Fibroblast of the conjunctiva (primary cell): ENCODE measurements at places on chromosomes 4 and X.

- DNase-seq = no peak
These were observed 37.6 kb downstream of the RBM47 start for GRCh38 chr4:40592034-40592433.

GRCh38 chr4:119209077-119209476 lies 3.4 kb upstream of the USP53 start:
- peak; percentile 91 for DNase-seq

GRCh38 chrX:152861116-152861515 lies 30.3 kb downstream of the NSDHL start:
- DNase-seq = peak; percentile 12

DNA sequence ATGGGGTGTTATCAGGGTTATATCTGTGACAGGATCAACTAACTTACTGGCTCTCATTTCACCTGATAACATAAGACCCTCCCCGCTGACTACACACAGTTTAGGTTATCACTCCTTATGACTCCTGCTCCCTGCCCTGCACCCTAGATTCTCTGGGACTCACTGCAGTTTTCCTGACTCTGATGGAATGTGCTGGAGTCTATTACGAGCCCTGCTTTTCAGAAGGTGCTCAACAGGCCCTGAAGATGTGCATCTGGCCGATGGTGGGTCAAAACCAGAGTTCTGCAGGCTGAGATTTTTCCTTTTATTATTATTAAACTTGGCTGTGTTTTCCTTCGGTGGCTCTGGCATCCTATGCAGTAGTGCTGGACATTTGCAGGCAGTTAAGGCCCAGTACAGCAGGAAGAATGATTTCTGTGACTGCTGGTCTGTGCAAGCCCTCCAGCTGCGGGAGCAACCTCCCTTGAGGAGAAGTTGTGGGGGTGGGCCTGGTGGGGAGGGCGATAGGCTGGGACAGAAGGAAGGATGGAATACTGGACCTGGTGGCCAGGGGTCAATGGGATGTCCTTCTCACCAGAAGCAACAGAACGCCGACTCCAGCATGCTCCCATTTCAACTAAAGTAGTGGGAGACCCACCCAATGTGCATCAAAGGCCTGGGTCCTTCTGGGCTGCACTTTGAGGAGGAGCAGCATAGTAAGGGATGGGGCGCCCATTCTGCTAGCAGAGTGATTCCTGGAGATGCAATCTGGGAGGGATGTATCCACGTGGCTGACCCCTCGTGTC lies 11.0 kb downstream of the SOD3 start:
- no peak for DNase-seq

DNA sequence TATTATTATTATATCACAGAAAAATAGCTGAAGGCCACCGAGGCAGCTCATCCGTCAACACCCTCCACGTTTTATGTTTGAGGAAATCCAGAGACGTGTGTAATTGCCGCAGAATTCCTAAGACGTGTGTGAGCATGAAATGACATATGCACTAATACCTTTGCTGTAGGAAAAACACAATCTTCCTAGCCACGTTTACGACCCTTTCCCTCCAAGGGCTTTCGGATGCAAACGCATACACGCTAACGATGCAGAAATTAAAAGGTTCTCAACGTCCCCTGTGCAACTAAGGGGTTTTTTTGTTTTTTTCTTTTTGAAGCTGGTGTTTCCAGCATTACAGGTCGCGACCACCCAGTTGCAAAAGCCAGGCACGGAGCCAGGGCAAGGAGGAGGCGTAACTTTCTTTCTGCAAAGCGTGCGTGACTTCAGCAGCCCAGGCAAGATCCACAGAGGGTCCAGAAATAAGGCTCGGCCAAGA lies 33.8 kb downstream of the CRLF2 start:
- no peak for DNase-seq

DNA sequence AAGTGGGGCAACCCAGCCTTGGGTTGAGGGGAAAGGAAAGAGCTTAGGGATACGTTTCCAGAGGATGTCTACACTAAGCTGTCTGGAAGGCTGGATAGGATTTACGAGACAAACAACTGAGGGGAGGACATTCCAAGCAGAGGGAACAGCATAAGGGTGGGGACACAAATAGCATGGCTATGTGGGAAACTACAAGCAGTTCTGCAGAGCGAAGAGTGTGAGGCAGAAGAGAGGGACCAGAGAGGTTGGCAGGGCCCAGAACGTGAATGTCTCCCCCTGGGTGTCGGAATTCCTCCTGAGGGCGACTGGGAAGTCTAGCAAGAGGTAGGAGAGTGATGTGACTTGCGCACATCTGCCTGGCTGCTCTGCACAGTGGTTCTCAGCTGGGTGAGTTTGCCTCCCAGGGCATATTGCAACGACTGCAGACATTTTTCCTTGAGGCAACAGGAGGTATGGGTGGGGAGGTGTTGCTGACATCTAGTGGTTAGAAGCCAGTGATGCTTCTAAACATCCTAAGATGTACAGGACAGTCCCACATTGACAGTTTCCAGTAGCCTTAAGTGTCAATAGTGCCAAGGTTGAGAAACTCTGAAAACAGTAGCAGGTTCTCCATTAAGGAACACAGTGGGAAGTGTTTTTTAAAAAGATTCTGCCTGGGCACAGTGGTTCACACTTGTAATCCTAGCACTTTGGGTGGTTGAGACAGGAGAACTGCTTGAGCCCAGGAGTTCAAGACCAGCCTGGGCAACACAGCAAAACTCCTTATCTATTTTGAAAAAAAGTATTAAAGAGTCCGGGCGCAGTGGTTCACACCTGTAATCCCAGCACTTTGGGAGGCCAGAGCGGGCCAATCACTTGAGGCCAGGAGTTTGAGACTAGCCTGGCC lies 9.2 kb downstream of the NDUFA1 start:
- DNase-seq = peak; percentile 42

GRCh38 chr4:184387351-184387750 lies 87.0 kb downstream of the IRF2 start:
- no peak for DNase-seq

- DNase-seq = no peak
These were observed 65.3 kb downstream of the CASP3 start for GRCh38 chr4:184583738-184584502.

DNA sequence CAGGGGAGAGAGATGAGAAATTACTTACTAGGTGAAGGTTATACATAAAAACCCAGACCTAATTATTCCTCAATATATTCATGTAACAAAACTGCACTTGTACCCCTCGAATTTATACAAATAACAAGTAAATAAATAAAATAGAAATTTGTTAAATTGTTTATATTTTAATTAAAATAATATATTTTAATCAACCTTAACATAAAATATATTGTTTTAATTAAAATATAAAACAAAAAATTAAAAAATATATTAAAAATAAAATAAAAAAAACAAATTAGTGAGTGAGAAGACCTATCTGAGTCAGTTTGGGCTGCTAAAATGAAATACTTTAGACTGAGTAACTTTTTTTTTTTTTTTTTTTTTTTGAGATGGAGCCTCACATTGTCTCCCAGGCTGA lies 87.4 kb upstream of the PCDH7 start:
- DNase-seq = no peak

GRCh38 chr4:5050520-5051277 lies 581 bp upstream of the STK32B start:
- peak; percentile 63 for DNase-seq

- DNase-seq = no peak
These were observed 30.0 kb upstream of the HUWE1 start for GRCh38 chrX:53716328-53717088.
